AG09309 (cell line): ENCODE measurements at places on chromosomes 5 and 9.

DNA sequence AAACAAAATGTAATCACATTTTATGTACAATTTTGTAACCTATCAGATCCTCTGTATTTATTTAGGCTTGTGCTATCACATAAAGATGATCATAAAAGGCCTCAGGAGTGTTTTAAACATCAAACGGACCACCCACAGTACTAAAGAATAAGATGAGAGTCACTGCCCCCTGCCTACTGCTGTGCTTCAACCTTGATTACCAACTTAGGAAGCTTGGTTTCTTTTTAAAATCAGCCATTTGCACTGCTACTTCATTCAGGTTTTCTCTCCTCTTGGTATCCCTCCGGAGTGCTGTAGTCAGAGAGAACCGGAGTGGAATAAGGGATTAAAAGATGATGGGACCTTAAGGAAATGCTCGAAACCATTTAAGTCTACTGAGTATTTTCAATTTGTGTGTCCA is 6.9 kb downstream of the C7 start:
- DNase-seq = no peak

DNA sequence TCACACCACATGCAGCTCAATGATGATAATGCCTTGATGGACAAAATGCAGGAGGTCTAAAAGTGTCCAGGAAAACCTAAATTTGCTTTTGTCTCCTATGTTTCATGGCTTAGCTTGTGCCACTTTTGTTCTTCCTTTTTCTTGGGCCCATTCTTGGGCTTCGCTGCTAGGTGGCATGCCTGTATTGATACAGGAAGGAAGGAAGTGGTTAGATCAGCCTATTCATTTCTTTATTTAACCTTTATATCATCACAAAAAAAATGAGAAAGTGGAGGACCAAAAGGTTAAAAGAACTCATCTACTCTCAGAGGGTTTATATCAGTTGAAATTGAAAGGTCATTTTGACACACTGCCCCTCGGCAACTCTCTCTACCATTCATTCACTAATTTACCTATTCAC is 260.2 kb downstream of the ARHGAP26 start:
- DNase-seq = no peak

DNA sequence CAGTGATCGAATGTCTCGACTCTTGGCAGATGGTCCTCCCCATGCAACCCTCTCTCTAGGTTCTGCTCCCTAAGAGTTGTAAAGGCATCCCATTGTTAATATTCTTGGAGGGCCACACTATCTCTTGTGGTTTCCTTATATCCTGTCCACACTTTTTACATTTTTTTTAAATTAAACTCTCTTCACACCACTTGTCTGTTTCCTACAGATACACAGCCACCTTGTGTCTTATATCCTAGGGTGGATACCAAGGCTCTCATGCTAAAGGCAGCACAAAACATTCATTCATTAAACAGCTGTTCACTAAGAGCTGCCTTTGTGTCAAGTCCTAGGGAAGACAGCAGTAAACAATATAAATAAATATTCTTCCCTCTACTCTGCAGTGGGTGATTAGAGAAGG is 60.5 kb upstream of the SHISAL2B start:
- no peak for DNase-seq

- DNase-seq = no peak
Measured at GRCh38 chr9:78572266-78572665, 275.3 kb downstream of the PSAT1 start.

- no peak for DNase-seq
Measured at GRCh38 chr5:157994906-157995519, 136.1 kb upstream of the CLINT1 start.
